GM13976 (cell line): ENCODE measurements at places on chromosomes 3 and 15.
A peak's percentile ranks its signal among the peaks of the same experiment; 100 is the strongest.

- DNase-seq, result no peak
Measured at GRCh38 chr15:63672369-63672768, 75.2 kb downstream of the FBXL22 start.

- DNase-seq, result no peak
Measured at GRCh38 chr3:107508331-107508730, 14.4 kb upstream of the BBX start.

- no peak for DNase-seq
Measured at GRCh38 chr15:88015228-88015860, 241.2 kb downstream of the NTRK3 start.

DNA sequence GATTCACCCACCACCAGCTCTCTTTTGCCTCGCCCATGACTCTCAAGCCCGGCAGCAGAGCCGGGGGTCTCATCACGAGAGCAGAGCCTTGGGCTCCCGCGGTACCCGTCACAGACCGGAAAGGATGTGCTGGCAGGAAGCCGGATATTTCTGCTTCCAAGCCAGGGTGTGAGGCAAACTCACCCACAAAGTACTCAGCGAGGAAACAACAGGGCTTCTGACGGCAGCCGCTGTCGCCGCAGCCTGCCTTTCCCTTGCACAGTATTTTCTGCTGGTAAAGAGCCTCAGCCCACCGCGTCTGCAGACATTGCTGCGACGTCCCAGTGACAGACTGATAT, 119.9 kb downstream of the NSMCE3 start:
- no peak for DNase-seq

GRCh38 chr15:69727121-69727924, 274.7 kb downstream of the RPLP1 start:
- DNase-seq, result no peak

DNA sequence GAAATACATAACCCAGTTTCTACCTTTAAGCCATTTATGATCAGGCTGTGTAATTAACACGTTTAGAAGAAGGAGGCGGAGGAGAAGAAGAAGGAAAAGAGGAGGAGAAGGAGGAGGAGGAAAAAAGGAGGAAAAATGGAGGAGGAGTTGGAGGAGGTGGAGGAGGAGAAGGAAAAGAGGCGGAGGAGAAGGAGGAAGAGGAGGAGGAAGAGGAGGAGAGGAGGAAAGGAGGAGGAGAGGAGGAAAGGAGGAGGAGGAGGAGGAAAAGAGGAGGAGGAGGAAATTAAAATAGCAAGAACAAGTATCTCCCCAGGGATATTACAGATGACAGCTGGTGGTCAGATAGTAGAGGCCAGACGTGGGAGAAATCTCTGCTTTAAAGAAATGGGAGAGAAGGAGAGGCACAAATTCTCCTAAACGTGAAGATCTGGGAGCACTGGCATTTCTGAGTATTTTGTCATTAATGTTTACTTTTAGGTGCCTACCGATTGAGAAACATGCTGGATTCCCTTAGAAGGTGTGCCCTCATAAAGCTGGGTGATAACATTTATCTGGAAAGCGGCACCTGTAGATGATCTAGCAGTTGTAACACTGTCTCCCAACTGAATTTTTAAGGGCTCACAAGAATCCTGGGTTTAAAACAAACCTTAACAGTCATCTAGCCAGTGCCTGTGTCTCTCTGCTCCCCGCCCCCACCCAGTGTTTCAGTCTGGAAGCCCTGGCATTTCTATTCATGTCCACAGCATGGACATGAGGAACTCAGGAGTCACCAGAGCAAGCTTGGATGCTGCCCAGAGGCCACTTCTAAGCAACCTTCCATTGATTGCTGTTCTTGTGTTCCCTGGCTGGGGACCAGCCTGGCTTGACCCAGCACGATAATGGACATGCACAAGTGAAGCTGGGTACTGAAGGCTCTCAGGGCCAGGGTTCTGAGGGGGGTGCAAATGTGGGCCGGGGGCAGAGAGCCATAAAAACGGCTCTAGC, 75.2 kb downstream of the CHRNA7 start:
- DNase-seq, result no peak

- DNase-seq, result no peak
Measured at GRCh38 chr3:129892486-129892856, 1.0 kb downstream of the TMCC1 start.

- DNase-seq, result no peak
Measured at GRCh38 chr3:186583831-186584230, 13.3 kb downstream of the DNAJB11 start.

DNA sequence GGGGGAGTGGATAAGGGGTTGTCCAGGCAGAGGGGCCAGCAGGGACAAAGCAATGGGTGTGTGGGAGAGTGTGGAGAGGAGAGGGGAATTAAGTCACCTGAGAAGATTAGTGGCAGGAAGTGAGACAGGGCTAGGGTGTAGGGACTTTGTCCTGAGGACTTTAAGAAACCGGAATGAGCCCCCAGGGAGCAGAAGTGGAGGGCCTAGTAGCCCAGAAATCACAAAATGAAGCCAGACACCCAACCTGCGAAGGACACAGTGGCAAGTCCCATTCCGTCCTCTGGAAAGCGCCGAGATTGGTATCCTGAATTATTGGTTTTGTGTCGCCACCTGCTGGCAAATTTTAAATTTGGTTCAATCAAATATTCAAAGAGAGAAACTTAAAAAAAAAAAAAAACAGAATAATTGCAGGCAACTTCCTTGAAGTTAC, 78.0 kb upstream of the SLC25A36 start:
- DNase-seq, result peak; percentile 24

DNA sequence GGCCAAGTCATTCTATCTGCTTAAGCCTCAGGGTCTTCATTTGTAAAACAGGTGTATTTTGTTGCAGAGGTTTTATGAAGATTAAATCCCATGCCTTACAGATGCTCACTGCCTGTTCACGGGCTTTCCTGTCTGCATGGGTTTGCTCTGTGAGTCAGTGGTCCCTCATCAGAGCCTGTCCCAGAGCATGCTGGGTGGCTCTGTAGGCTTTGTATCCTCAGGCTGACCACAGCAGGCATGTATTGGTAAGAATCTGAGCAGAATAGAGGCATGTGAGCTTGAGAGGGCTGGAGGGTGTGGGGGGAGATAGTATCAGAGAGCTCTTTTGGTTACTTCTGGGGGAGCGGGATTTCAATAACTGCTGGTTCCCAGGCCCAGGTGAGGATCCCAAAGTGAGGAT, 45.4 kb upstream of the PLXNA1 start:
- DNase-seq, result no peak

GRCh38 chr3:11954312-11954934, 49.8 kb upstream of the SYN2 start:
- DNase-seq, result no peak

GRCh38 chr15:87716422-87716821, 540.1 kb downstream of the NTRK3 start:
- DNase-seq, result no peak

DNA sequence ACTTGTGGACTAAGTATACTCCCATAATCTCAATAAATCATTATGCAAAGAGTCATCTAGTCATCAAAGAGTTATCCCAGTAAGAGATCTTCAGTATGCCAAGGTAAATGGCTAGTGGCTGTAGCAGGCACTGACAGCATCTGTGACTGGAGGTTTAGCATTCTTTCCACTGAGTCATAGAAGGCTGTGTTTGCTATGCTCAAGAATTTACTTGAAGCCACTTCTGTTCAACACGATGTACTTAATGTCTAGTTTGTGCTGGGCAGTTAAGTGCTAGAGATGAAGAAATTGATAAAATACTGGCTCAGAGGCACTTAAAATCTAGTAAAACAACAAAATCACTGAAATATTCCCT, 13.0 kb downstream of the ZBED2 start:
- DNase-seq, result no peak

GRCh38 chr15:62104401-62104800, 37.6 kb downstream of the C2CD4A start:
- DNase-seq, result no peak

GRCh38 chr3:117059067-117059955, 349.7 kb downstream of the TUSC7 start:
- no peak for DNase-seq

DNA sequence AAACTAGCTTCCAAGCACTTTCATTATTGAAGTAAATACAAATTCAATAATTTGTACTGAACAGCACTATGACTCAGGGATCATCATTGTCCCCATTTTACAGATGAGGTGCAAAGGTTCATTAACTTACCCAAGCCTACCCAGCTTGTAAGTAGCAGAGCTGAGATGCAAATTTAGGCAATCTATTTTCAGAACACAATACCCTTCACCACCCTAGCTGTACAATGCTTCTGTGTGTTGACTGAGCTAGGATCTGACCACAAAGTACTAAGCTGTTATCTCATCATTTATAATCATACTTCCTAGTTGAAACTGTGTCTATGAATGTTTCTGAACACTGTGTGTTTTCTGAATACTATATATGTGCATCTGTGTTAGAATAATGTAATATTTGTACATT, 3.2 kb upstream of the ILDR1 start:
- DNase-seq, result peak; percentile 71

- DNase-seq, result no peak
Measured at GRCh38 chr3:37347941-37348340, 173.6 kb upstream of the LRRFIP2 start.

DNA sequence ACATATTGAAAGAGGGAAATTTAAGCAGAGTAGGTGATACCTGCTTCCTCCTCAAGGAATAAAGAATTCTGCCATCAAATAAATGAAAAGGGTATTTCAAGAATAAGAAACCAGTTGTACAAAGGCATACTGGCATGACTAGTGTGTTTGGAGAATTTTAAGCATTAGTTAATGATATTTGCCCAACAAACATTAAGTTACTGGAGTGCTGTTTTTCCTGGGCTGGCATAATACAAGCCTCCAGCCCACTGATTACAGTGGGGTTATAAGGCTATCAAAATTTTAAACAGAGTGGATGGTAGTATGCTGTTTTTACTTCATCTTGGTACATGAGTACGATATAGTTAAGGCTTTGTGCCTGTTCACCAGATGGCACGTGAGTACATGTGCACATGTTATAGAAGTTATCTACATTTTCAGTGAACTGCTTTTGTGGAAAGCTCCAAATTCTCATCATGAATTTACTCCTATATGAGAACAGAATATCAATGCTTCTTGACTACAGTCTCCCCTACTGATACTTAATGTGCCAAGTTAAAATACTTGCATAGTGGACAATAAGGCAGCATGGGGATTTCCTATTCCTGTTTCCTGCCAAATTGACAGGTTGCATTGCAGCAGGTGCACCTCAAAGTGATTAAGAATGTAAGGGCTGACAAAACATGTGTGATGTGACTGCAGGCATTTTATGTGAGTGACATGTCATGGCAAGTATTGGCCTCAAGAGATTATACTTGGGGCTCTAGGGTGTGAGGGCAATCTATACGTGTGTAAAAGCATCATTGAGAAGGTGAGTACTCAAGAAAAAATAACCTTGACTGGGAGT, 14.9 kb downstream of the NAALADL2 start:
- DNase-seq, result no peak

- no peak for DNase-seq
Measured at GRCh38 chr3:11555211-11555782, 88.4 kb downstream of the VGLL4 start.

GRCh38 chr3:21447476-21448151, 303.4 kb downstream of the ZNF385D start:
- no peak for DNase-seq

DNA sequence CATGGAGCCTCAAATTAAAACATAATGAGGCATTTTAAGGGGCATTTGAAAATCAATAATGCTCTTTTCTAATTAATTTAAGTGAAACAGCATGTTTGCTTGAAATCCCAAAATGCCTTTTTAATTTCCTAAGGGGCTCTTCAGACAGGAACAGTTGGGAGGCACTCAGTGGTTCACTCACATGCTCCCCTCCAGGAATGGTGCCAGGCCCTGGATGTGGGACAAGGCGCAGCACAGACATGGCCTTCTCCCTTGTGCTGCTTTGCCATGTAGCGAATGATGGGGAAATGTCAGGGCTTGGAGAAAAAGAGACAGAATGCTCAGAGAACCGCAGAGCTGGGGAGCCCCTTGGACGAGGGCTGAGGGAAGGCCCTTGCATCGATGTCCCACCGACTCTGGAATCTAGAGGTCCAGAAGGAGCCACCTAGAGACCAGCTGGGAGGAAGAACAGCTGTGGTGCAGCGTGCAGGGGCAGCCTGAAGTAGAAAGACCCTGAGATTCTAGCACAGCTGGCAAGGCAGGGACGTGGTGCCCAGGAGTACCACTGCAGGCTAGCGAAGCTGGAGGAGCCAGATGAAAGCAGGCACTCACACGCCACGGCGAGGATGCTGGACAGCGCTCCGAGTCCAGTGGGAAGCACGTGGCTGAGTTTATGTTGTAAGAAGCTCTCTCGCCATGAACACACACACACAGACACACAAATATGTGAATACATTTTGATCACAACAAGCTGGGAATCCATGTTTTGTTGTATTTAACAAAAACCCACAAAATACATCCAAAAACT, 27.0 kb downstream of the NSMCE3 start:
- DNase-seq, result no peak

DNA sequence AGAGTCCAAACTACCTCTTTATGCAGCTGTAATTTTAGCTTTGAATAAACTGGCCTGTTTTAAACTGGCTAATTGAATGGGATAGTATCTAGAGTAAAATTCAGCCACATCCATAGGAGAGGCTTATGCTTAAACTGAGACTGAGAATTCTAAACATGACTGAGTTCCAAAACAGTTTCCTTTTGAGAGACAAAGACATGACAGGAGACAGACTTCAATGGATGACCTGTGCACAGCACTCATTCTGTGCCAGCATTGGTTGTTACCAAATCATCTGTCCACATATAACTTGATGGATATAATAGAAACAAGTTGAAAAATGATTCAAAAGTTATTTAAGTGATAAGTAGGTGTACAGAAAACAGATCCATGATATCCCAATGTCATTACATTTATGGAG, 20.9 kb downstream of the IL12A start:
- DNase-seq, result no peak

DNA sequence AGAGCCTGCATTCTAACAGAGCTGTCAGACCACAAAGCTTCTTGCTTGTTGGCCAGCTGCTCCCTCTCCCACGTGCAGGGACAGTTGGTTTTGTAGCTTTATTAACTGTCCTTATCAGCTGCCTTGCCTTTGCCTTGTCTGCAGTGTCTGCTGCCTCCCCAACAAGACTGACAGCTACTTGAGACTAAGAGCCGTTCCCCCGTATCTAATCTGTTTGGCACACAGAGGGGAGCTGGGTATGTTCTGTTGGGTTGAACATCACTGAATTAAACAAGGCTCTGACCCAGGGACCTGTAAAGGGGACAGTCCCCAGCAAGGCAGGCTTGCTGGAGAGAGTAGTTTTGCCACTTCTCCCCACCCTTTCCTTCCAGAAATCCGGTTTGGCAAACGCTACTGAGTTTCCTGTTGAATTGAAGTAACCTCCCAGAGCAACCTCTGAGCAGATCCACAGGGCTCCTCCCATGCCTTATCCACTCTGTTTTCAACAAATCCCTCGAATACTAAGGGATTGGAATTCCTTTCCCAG, 116.1 kb downstream of the ANP32A start:
- DNase-seq, result no peak
